ENCODE measurements at places on chromosomes 3 and 15. TPM values are rescaled to one million over a fixed set of nuclear protein-coding genes. Genes with fewer than 3 reads are reported as not detected.
A peak's percentile ranks its signal among the peaks of the same experiment; 100 is the strongest.

SLC28A2 gene
- not detected for total RNA-seq

UCN2 gene
- not detected for total RNA-seq

DNA sequence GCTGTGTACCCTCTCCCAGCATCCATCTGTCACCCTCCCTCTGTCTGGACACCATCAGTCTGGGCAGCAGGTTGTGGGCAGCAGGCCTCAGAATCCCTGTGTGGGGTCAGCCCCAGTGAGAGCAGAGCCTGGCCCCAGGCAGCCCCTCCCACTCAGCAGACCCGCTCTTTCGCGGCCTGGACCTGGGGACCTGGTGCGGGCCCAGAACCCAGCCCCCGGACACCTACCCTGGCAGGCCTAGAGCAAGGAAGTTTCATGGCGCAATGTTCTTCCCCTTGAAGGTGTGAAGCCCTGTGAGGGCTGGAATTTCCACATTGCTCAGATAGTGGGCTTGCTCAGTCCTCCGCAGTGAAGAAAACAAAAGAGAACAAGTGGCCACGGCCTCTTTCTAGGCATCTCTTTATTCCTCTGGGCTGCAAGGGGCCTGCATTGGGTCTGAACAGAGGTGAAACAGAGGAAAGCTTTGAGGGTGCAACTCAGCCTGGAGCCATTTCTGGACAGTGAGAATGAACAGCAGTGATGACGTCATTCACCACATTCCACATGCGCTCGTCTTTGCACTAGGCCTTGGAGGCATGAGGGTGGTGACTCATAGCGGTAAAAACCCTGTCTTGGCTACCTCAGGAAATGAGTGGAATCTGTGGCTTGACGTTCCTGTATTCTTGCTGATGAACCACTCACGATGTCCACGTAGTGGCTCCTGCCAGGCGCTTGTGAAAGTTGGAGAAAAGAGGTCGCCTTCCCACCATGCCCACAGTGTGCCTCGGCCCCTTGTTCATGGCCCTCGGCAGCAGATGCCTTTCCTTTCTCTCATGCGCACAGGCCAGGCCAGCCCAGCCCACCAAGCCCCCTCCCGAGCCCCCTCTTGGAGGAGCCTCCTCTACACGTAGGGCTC is 66.1 kb downstream of the SLC30A4 start:
- peak; percentile 78 for DNase-seq

GRCh38 chr3:61733000-61733399 is 171.6 kb downstream of the PTPRG start:
- DNase-seq = no peak

DNA sequence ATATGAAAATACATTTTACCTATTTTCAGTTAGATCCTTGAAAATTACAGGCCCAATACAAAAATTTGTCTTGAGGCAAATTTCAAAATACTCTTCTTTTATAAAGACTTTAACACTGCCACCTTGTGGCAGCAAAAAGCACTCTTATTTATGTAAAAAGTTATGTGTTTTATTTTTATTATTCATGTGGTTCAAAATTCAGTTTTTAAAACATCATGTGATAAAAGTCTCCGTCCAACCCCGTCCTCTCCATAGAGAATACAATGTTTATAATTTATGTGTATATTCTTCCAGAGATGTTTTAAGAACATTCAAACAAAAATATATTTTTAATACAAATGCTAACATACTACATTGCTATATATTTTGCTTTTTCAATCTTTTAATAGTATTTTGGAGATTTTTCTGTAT is 36.9 kb upstream of the TRIM59 start:
- DNase-seq = peak; percentile 10

All from activated T-cell treated with anti-CD3 and anti-CD28 coated beads, Interleukin-2, amount 50 U/mL, for 72 hours (primary cell).